ENCODE measurements at places on chromosomes 12 and 14.

DNA sequence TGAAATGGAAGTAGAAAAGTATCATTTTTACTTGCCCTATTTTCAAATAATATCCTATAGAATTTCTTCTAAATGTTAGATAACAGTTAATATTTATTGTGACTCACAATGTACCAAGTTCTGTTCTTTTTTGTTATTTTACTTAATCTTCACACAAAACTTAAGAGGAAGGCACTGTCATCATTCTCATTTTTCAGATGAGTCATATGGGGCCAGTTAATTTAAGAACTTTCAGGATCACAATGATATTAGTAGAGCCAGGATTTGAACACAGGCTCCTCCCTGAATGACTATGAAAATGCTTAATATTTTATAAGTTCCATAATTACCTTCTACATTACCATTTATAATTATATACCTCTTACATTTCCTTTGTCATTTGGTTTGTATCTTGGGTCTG, 10.4 kb upstream of the TMEM260 start:
- no peak for DNase-seq

- no peak for DNase-seq
Measured at GRCh38 chr12:31031951-31032335, 41.7 kb upstream of the DDX11 start.

- DNase-seq: no peak
Measured at GRCh38 chr12:45879363-45879895, 110.9 kb downstream of the SCAF11 start.

- no peak for DNase-seq
Measured at GRCh38 chr12:109910969-109911348, 10.9 kb downstream of the TCHP start.

GRCh38 chr12:8689681-8690080, 8.1 kb upstream of the RIMKLB start:
- DNase-seq: no peak
